Hematopoietic multipotent progenitor cell treated with erythropoietin and hydrocortisone succinate and interleukin-3 and kit ligand, for 6 days (in vitro differentiated cells): ENCODE measurements at places on chromosomes 4 and X.

GRCh38 chr4:39548425-39549067 is 21.3 kb upstream of the UGDH start:
- no peak for DNase-seq

- DNase-seq, result no peak
Observed at GRCh38 chrX:39398963-39399261, 597.7 kb downstream of the MID1IP1 start.

DNA sequence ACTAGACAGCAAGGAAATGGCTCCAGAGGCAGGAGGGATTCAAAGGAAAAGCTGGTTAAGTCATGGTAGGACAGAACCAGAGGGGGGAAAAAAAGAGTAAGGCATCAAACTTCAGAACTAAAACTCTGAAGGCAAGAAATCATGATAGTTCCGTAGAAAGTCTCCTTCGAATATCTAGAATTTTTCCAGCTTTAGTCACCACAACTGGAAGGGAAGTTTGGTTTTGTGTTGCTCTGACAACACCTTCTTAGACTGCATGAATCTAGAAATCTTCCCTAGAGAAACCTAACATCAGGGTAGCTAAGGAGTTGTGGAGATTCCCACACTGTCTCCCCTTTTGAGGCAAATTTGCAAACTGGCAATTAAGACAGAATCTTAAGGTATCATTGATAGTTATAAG is 33.7 kb downstream of the AMMECR1 start:
- no peak for DNase-seq

DNA sequence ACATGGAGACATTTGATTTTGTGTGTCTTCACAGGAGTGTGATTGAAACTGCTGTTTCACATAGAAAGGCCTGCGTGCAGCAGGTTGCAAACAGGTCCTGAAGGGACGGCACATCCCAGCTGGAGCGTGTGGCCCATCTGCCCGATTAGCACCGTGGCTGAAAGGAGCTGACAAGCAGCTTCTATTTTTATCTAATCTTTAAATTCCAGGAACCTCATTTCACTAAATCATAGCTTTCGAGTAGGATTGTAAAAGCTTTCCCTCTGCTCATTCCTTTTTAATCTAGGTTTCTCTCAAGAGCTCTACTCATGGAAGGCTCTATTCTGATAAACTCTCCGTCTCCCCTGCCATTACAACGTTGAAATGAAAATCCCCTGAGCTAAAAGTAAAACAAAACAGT is 106.8 kb downstream of the FSTL5 start:
- DNase-seq, result no peak

- DNase-seq, result peak; percentile 93
Observed at GRCh38 chr4:10096201-10096977, 20.2 kb downstream of the WDR1 start.

DNA sequence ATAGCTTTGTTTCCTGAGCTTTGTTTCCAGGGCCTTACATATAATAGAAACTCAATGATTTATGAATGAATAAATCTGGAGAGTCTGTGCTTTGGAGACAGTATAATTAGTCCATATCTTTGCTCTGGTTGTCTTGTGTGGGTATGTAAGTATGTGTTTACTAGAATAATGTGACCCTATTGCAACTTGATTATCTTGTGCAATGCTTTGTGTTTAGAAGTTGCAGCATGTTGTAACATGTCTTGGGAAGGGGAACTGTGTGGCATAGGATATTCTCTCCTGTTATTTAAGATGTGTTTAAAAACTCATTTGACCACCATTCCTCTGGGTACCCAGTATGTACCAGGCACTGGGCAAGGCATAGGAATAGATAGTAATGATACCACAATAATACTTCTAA is 6.1 kb downstream of the SPATA18 start:
- no peak for DNase-seq

DNA sequence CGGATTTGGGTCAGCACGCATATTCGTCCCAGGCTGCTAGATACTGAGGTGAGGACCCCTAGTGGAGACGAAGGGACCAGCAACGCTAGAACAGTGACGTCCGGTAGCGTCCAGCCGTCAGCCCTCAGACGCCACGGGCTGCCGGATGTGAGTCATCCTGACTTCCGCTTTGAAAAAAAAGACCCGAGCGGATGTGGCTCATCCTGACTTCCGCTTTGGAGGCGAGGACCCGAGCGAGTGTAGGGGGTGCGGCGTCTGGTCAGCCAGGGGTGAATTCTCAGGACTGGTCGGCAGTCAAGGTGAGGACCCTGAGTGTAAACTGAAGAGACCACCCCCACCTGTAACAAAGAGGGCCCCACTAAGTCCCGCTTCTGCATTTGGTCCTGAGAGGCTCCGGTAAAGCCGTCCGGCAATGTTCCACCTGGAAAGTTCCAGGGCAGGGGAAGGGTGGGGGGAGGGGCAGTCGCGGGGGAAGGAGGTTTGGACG is at the start of gene MAGEB2:
Gene MAGEB2, plus strand, starts transcription at position 207 of the 487 bp plus-strand sequence. CDS start 3,018 bp downstream, outside the sequence.
- DNase-seq, result no peak

DNA sequence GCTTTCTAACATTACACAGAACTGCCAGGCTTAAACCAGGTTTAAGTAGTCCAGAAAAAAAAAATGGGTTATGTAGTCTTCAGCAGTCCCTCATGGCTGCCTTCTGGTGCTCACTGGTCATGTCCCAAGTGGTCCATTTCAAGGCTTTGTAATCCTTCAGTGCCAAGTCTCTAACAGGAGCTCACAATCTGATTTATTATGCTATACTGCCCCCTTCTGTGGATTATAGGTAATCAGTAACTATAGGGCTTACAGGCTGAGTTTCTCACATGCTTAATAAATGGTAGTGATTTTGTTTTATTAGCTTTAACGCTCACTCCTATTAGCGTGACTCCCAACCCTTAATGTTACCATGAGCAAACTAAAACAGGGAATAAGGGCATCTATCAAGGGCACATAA is 92.5 kb upstream of the EDA2R start:
- peak; percentile 68 for DNase-seq

DNA sequence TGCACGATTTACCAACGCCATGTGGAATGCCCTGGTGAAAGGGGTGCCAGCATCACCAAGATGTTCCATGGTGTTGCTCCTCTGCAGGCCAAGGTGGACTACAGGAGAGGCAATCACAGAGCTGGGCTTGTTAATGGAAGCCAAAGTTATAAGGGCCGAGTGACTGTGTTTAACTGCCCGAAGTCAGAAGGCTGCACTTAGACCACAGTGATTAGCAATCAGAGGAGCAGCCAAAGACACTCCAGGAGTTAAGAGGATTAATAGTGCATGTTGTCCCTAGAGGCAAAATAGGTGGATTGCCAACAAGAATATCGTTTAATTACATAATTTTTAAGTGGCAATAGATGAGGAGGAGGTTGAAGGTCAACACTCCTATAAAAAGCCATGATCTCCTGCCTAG is 22.8 kb upstream of the SLC25A43 start:
- no peak for DNase-seq

DNA sequence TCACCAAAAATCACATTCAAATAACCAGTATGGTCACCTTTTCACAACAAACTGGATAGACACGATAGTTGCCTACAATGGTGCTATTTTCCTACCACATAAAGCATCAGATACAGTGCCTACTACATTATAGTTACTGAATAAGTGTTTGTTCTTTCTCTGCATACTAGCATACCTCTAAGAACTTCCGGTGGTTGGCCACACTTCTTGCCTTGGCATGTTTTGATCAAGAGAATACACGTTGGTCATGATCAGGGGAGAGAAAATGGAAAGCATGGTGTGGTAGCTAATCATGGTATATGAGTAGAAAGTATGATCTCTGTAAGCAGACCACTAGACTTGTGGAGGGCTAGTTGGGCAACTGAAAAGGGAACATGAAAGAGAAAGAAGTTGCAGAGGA is 322.8 kb upstream of the DIAPH2 start:
- no peak for DNase-seq

DNA sequence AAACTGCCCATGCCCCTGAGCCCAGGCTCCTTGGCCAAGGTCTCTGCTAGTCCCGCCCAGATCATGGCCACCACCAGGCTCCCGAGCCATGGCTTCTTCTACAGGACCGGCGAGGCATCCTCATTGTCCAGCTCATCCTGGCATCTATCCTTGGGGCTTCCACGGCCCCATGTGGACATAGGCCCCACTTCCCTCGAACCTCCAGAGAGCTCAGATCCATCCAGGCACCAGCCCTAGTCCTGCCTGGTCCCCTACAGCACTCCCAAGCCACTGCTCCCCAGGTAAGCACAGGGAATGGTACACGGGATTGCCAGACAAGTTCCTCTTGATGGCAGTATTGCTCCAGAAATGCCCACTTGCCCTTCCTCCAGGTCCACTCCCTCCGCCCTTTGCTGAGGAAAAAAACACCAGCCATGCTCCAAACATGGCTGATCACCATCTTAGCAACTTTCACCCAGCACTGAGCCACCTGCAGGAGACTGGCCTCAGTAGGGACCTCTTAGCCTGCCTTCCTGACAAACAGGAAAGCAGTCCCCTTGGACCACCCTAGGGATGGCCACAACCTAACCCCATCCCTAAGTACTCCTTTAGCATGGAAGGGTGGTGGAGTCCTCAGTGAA is 272.1 kb upstream of the AGTR2 start:
- DNase-seq, result no peak

GRCh38 chr4:92163348-92163747 is 140.4 kb upstream of the GRID2 start:
- peak; percentile 22 for DNase-seq

- DNase-seq, result peak; percentile 50
Observed at GRCh38 chrX:63350465-63350877, 661 bp downstream of the SPIN4 start.

DNA sequence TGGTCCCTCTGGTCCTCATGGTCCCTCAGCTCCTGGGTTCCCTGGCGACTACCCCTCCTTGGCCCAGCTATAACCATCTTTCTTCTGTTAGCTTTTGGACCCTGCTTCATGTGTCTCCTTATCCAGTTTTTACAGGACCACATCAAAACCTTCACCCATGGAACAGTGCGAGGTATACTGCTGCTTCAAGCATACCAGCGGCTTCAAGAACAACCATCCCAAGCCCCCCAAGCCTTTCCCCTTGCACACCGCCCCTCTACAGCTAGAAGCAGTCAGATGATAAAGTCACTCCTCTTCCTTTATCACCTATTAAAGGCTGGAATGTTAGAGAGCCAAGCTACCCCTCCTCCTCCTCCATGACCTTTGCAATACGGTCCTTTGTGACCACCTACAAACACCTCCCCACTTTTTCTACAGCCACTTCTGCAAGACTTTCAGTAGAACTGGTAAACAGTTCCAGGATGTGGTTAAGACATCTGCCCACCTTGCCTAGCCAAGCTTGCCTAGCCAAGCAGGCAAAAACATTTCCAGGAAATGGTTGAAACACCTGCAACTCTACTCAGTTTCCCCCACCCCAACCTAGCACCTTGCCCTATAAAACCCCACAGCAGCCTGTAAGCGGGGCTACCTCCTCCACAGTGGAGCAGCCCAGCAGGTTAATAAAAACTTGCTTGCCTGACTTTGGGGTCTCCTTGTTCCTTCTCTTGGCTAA is 125.7 kb downstream of the ZC4H2 start:
- no peak for DNase-seq

GRCh38 chr4:101851672-101852071 is 61.1 kb downstream of the BANK1 start:
- DNase-seq, result no peak

- no peak for DNase-seq
Observed at GRCh38 chr4:164876700-164877324, at the start of gene APELA. TSS of gene APELA (plus strand) at chr4:164877178. CDS start at chr4:164877332, 154 bp downstream.

GRCh38 chr4:7397206-7398103 is 37.3 kb downstream of the PSAPL1 start:
- DNase-seq, result no peak

DNA sequence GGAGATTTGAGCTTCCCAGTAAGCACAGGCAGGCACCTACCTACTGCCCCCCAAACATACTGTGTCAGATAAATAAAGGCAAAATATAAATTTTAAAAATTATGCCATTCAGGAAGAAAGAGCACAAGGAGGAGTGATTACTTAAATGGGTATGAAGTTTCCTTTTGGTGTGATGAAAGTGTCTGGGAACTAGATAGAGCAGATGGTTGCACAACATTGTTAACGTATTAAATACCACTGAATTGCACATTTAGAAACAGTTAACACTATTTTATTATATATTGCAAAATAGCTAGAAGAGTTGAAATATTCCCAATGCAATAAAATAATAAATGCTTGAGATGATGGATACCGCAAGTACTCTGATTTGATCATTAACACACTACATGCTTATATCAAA is 374.7 kb upstream of the FGF13 start:
- DNase-seq, result peak; percentile 21

DNA sequence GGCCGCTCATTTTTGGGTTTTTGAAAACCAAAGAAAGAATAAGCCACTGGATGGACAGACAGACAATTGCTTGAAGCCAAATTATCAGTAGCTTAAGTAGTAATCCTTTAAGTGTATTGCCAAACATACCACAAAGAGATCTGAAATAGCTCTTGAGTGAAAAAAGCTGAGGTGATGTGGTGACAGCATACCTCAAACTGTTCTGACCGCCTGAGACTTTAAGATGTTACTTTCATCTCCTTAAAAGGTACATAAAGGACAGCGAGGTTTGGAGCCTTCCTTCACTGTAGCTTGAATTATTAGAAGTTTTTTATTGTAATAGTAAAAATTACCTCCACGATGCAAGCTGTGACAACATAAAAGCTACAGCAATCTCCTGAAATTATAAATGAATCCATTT is 271.5 kb upstream of the FAM241A start:
- DNase-seq, result no peak

DNA sequence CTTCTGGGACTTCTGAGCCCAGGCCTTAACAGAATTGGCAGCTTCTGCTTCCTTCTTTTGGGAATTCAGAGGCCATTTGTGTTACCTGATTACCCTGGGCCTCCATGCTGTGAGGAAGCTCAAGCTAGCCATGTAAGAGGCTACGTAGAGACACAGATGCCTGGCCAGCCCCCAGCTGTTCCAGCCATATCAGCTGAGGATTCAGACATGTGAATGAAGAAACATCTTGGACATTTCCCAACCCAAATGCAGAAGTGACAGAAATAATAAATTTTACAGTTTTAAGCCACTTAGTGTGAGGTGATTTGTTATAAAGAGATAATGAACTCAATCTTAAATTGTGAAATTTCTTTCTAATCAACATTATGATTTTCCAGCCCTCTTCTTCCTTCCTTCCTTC is 18.7 kb upstream of the ZNF827 start:
- DNase-seq, result no peak

- DNase-seq, result no peak
Observed at GRCh38 chrX:49300703-49301102, 2.7 kb upstream of the GAGE10 start.

DNA sequence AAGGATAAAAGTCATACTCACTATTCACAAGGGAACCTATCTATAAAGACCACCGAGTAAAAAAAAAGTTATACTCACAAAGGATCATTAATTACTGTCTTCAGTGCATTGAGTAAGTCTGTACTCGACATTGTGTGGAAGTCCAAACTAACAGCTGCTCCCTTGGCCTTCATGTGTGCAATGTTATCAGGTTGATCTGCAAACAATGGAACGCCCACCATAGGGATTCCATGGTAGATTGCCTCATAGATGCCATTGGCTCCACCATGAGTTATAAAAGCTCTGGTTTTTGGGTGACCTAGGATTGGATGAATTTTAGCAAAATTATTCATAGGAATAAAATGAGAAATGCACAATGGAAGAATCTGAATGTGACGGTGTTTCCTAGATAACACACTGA is 10.6 kb downstream of the UGT2B4 start:
- no peak for DNase-seq

GRCh38 chr4:184415071-184415470 is 59.3 kb downstream of the IRF2 start:
- no peak for DNase-seq

- no peak for DNase-seq
Observed at GRCh38 chrX:85964744-85965143, 82.6 kb downstream of the CHM start.
